ENCODE measurements at places on chromosomes 12 and 14.

- no peak for DNase-seq
Measured at GRCh38 chr14:80615831-80616230, 325.7 kb downstream of the CEP128 start.

DNA sequence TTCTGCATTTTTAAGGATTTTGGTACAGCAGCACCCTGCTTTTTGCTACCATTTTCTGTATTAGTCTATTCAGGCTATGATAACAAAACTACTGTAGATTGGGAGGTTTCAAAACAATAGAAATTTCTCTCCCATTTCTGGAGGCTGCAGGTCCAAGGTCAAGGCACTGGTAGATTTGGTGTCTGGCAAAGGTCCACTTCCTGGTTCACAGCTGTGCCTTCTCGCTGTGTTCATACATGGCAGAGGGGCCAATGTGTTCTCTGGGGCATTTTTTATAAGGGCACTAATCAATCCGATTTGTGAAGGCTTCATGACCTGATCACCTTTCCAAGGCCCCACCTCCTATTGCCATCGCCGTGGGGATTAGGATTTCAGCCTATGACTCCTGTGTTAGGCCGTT is 268.1 kb upstream of the RTL1 start:
- no peak for DNase-seq

- no peak for DNase-seq
Measured at GRCh38 chr12:11891346-11891745, 179.4 kb upstream of the BCL2L14 start.

DNA sequence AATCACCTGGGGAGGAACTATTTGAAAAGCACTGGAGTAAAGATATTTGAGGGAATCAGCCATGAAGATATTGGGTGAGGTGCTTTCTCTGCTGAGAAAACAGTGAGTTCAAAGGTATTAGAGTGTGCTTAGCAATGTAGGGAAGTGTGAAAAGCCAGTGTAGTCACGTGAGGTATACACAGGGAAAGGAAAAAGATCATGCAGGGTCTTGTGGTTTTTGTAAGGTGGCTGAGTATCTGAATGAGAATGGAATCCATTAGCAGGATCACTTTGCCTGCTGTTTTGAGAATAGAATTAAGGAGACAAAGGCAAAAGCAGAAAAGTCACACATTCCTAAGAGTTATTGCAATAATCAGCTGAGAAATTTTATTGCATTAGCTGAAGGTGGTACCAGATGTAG is 193.0 kb downstream of the PIK3C2G start:
- DNase-seq = no peak

GRCh38 chr12:114776731-114777442 is 92.9 kb upstream of the TBX3 start:
- no peak for DNase-seq

- DNase-seq = no peak
Measured at GRCh38 chr12:19867970-19868369, 428.7 kb downstream of the AEBP2 start.

DNA sequence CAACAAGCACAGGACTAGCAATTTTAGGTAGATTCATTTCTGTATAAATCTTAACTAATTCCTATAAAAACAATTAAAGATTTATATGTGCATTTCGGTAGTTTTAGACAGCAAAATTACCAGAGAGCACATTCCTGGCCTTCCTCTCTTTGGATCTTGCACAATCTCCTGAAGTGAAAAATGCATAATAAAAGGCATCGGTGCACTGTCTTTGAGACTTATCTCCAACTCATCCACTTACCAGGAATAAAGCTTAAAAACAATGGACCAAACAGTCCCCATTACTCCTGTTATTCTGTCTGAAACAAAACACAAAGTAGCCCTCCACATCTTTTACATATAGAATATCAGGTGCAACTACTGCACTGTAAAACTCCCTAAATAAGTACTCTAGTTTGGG is 69.3 kb downstream of the HECTD1 start:
- DNase-seq = no peak

DNA sequence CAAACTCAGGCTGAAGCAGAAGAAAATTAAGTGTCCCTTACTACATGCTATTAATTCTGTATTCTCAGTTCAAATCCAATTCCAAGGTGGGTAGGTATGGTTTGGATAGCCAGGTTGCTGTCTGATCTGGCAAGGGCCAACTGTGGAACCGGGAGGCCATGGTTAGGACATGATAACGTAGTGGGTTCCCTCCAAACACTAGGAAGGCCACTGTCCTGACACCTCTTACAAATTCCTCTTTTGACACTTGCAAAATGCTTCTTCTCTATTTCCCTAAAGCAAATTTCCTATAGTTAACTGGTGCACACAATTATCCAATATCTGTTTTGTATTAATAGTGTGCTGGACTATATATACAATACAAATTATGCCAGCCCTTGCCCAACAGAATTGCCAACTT is 70.8 kb downstream of the RNF34 start:
- DNase-seq = no peak

DNA sequence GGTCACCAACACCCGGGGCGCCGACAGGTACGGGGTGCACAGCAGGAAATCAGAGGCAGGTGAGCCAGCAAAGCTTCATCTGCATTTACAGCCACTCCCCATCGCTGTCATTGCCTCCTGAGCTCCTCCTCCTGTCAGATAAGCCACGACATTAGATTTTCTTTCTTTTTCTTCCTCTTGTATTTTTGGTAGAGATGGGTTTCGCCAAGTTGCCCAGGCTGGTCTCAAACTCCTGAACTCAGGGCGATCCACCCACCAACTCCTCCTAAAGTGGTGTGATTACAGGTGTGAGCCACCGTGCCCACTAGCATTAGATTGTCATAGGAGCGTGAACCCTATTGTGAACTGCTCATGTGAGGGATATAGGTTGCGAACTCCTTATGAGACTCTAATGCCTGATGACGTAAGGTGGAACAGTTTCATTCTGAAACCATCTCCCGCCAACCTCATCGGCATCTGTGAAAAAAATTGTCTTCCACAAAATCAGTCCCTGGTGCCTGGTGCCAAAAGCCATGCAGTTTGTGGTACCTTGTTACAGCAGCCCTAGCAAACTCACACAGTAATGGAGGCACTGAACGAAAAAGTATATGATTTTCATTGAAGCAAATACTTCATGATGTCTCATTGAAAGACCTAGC is 1.5 kb downstream of the STYK1 start:
- DNase-seq = no peak

DNA sequence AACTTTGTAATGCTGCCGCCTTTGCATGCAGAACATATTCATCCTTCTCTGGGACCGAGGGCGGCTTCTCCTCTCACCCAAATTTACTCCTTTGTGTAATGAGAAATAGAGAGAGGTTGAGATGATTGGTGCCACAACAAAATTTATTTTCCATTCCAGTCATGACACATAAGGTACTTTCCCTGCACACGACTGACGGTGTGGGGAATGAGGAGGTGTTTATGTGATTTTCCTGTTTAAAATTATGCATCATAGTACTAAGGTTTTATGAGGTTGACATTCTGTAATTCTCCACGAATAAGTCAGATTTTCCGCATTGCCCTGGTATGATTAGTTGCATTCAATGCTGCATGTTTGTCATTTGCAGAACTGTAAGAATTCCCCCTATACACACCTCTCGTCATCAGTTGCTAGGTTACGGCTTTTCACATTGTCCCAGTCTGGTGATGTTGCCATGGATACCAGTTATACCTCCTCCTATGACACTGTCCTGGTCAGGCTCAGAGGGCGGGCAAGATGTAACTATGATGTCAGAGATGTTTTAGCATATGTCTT is 23.1 kb downstream of the BICDL1 start:
- DNase-seq = peak; percentile 80

DNA sequence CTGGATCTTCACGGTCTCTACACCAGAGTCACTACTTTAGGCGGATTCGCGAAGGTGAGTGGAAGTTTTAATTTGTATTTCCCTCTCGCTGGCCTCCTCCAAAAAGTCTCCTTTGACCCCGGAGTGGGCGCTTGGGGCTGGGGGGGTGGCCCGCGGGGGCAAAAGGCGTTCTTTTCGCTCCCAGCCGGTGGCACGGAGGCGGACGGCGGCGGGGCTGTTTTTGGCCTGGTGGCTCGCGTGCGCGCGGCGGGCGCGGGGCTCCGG is 510 bp downstream of the ARID2 start:
- no peak for DNase-seq

DNA sequence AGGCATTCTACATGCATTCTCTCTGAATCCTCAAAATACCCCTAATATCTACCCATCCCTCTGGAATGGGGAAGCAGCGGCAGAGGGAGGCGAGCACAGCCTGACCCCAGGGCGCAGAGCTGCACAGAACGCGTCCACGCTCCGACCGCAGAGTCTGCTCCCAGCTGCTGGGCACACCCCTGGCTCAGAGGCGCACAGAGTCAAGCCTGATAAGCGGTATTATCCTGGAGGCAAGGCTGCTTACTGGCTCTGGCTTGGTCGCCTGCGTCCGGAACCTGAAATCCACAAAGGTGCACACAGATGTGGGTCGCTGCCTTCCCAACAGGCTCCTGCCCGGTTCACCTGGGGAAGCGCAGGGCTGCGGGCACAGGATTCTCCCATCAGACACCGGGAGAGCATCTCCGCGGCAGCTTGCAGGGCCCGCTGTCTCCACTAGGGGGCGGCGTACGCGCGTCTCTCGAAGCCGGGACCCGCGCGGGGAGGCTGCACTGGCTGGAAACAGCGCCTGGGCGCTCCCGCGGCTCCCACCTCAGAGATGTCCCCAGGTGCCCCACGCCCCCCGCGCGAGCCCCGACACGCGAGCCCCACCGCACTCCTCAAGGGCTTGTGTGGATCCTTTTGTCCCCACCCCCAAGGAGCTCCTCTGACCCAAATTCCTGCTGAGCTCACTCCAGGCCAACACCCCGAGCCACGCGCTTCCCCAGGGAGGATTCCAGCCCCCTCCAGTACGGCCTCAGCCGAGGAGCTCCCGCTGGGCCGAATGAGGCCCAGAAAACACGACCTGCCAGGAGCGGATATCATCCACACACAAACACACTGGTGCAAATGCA is 120.1 kb upstream of the FZD10 start:
- DNase-seq = peak; percentile 75

GRCh38 chr14:63995285-63995684 is 142.5 kb downstream of the SYNE2 start:
- DNase-seq = no peak

DNA sequence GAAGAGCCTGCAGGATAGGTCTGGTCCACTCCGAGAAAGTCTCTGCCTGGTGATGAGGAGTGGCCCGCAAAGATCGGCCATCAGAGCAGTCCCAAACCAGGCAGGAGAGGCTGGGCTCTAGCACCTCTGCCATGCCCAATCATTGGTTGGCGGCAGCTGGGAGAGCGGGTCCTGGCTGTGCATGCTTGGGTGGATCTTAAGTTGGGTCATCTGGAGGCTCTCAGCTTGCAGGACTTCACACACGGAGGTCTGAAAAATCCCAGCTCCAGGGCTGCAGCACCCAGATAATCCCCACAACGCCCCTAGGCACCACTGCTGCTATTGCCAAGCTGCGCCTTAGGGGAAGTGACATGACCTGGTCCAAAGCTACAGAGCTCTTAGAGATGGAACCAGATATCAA is 766.7 kb upstream of the TBX3 start:
- no peak for DNase-seq

GRCh38 chr14:23725980-23726710 is 90.0 kb downstream of the DHRS2 start:
- no peak for DNase-seq

DNA sequence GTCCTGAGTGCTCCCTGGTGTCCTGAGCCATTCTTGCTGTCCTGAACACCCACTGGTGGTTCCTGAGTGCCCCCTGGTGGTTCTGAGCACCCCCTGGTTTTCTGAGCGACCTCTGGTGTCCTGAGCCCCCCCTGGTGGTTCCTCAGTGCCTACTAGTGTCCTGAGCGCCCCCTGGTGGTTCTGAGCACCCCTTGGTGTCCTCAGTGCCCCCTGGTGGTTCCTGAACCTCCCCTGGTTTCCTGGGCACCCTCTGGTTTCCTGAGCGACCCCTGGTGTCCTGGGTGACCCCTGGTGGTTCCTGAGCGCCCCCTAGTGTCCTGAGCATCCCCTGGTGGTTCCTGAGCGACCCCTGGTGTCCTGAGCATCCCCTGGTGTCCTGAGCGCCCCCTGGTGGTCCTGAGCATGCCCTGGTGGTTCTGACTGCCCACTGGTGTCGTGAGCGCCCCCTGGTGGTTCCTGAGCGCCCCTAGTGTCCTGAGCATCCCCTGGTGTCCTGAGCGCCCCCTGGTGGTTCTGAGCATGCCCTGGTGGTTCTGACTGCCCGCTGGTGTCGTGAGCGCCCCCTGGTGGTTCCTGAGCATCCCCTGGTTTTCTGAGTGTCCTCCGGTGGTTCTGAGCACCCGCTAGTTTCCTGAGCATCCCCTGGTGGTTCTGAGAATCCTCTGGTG is 473.1 kb downstream of the TMEM121 start:
- DNase-seq = peak; percentile 93

GRCh38 chr14:70857496-70857890 is 48.2 kb upstream of the MAP3K9 start:
- DNase-seq = no peak

GRCh38 chr14:24465368-24465767 is 22.8 kb upstream of the SDR39U1 start:
- no peak for DNase-seq

- DNase-seq = no peak
Measured at GRCh38 chr12:30201301-30202160, 417.8 kb upstream of the TMTC1 start.

DNA sequence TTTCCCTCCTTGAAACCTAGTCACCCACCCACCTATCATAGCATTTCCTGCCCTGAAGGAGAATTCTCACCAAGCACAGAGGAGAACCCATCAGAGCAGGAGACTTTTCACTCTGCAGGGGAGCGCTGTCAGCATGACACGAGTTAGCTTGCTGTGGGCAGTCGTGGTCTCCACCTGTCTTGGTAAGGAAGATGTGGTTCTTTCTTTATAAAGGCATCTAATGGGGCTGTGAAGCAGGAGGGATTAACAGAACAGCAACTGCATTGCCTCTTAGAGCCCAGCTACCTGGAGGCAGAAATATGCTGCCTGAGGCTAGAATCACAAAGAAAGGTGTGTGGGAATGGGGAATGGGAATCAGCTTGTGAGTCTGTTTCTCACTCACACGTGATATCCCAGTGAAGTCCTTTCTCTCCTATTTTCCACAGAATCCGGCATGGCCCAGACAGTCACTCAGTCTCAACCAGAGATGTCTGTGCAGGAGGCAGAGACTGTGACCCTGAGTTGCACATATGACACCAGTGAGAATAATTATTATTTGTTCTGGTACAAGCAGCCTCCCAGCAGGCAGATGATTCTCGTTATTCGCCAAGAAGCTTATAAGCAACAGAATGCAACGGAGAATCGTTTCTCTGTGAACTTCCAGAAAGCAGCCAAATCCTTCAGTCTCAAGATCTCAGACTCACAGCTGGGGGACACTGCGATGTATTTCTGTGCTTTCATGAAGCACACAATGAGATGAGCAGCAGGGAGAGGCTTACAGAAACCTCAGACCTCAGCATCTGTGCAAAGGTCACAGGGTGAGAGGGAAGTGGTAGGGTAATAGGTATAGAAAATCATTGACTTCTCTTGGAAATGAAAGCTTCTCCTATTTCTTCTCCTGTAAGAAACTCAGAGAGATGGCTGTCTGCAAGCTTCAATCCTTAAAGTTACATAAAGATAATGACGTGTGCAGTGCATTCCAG is 316.9 kb downstream of the DAD1 start:
- no peak for DNase-seq

GRCh38 chr12:108106599-108106998 is 22.5 kb upstream of the WSCD2 start:
- DNase-seq = no peak

GRCh38 chr14:73775339-73776193 is 61.4 kb upstream of the PNMA1 start:
- no peak for DNase-seq
